Stimulated activated CD4-positive, alpha-beta T cell treated with anti-CD3 and anti-CD28 coated beads, TNF-alpha, amount 100 ng/mL, for 48 hours (primary cell): ENCODE measurements at places on chromosomes 11 and 22.

GRCh38 chr11:2425506-2425905 is 18.8 kb downstream of the TRPM5 start:
- DNase-seq = no peak

GRCh38 chr11:68341557-68342458 is 29.4 kb downstream of the LRP5 start:
- DNase-seq = no peak

DNA sequence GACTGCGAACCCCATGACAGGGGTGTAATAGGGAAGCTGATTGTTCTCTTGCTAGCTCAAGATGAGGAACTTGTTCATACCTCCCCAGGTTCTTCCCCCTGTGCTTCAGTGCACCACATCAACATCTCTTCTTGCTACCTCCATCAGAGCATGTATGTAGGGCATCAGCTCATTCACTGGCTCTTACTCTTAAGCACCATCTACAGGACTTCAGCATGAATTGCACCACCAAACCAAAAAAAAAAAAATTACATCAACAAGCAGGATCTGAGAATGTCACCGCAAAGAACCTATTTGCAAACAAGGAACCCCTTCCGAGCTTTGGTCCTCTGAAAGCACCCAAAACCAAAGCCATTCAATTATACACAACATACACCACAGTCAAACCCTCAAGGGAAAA is 2226.5 kb upstream of the RAG2 start:
- no peak for DNase-seq

DNA sequence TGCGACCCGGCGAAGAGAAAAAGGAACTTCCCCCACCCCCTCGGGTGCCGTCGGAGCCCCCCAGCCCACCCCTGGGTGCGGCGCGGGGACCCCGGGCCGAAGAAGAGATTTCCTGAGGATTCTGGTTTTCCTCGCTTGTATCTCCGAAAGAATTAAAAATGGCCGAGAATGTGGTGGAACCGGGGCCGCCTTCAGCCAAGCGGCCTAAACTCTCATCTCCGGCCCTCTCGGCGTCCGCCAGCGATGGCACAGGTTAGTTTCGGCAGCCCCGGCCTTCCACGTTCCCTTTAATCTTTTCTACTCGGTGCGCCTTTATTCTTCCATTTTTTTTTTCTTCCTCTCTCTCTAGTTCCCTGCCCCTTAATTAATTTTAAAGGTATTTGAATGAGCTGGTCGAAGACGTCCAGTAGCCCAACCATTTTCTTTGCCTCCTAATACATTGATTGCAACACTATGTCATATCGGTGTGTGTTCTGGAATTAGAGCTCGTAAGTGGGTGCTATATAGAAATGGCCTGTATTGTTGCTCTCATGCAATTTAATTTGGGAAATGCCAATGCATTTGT is 537 bp downstream of the EP300 start:
- DNase-seq = no peak

GRCh38 chr22:37234736-37235711 is 9.0 kb downstream of the RAC2 start:
- no peak for DNase-seq

DNA sequence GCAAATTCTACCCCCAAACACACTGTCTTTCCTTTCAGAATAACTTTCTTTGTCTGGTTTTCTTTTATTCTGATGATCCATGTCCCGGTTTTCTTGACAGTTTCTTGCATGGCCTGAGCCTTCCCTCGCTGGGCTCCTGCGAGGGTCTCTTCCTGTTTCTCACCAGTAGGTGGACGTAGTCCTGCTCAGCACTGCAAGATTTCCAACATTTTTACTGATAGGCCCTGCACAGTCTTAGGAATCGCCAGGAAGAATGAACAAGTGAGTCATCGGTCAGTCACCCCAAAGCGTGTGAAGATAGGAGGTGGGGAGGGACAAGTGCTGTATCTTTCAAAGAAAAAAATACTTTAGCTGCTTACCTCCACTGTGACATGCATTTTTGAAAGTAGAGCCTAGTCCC is 16.9 kb upstream of the KIRREL3 start:
- DNase-seq = no peak

DNA sequence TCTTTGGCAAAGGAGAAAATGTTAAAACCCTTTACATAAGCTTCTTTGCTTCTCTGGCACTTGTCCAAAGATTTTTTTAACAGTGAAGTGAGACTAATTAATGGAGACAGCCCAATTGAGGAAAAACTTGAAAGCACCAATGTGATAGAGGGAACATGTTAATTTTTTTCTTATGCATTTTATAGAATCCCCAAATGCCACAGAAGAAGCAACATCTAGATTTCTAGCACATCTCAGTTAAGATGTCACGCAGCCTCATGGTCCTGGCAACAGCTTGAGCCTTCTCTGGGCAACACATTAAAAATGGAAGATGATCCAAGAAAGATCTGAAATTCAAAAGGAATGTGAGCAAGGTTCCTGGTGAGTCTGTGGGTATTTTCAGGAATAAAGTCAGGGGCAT is 48.5 kb downstream of the PACSIN2 start:
- no peak for DNase-seq

- no peak for DNase-seq
Measured at GRCh38 chr11:115148691-115149090, 355.5 kb downstream of the CADM1 start.

DNA sequence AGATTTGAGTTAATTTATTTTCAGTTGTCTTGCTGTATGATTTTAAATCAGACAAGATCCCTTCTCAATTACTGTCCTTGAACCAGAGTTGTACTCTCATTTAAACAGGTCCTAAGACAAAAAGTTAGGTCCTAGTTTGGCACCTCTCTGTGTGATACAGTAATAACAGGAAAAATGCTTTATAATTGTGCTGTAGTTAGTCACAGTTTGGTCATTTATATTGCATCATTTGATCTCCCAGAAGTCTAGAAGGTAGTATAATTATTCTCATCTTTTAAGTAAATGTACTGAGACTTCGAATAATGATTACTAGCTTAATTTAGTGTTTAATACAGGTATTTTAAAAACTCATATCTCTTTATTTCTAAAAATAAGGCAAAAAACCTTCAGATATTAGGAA is 18.1 kb upstream of the LUZP2 start:
- no peak for DNase-seq

GRCh38 chr11:15837901-15838489 is 518.4 kb downstream of the SOX6 start:
- no peak for DNase-seq

- DNase-seq = no peak
Measured at GRCh38 chr11:100823360-100823759, 136.3 kb downstream of the ARHGAP42 start.

- no peak for DNase-seq
Measured at GRCh38 chr22:48181263-48181955, 1419.0 kb downstream of the TBC1D22A start.

DNA sequence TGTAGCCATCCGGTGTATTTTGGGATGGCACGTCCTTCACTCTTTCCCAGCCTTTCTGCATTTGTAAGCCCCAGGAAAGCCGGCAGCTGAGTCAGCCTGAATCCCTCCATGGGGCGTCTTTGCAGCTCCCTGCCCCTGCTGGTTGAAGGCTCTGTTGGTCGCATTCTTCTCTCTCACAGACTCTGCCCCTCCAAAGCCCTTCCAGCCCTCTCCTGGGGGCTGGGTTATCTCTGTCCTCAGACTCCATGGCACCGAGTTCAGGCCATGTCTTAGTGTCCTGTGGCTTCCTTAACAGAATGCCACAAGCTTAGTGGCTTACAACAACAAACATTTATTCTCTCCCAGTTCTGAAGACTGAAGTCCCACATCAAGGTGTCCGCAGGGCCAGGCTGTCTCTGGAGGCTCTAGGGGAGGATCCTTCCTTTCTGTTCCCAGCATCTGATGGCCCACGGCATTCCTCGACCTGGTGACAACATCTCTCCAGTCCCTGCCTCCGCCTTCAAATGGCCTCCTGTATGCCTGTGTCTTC is 62.2 kb downstream of the BCR start:
- no peak for DNase-seq

- no peak for DNase-seq
Measured at GRCh38 chr11:11363674-11364073, 10.6 kb upstream of the CSNK2A3 start.

DNA sequence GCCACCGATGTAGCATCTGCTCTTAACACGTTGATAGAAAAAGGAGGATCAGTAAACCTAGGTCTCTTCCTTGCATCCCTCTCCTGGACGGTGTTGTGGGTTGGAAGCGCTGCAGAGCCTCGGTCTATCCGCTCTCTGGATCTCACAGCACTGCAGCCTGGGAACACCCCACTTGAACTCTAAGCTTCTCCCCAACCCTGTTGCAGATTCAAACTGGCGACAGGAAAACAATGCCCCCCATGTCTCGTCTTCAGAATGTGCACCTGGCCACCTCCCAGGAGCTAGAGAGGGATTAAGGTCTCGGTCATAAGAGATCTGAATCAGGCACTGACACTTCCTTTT is 454 bp downstream of the TMEM218 start:
- no peak for DNase-seq

DNA sequence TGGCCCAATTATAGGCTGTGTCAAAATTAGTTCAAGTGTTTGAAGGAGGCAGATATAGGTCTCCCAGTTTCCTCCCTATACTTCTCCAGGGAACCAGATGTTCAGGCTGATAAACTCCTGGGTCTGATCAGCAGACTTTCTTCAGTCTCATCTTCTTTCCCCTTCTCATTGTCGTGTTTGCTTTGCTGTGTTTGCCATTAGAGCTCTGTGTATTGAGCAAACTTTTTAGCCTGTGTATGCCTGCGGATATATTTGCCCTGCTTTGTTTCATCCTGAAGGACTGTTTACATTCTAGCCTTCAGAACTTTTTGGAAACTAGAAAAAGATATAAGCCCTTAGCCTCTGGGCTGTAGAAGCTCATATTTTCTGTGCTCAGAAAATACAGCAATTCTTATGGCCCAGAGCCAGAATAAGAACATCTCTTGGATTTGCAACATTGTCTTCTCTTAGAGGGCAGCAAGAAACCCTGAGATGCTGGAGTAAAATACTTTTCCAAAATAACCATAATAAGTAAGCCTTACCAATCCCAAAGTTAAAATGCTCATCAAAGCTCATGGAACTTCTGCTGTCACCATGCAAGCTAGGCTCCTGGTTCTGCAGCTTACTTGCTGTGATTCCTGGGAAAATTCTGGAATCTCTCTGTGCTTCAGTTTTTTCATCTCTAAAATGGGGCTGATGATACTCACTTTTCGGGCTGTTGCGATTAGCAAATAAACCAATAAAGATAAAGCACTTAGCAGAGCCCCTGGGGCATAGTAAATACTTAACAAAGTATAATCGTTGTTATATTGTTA is 34.1 kb upstream of the ME3 start:
- no peak for DNase-seq

- no peak for DNase-seq
Measured at GRCh38 chr11:122851366-122851966, 13.2 kb downstream of the CRTAM start.

GRCh38 chr11:117931971-117932370 is 2.8 kb upstream of the TMPRSS13 start:
- no peak for DNase-seq

DNA sequence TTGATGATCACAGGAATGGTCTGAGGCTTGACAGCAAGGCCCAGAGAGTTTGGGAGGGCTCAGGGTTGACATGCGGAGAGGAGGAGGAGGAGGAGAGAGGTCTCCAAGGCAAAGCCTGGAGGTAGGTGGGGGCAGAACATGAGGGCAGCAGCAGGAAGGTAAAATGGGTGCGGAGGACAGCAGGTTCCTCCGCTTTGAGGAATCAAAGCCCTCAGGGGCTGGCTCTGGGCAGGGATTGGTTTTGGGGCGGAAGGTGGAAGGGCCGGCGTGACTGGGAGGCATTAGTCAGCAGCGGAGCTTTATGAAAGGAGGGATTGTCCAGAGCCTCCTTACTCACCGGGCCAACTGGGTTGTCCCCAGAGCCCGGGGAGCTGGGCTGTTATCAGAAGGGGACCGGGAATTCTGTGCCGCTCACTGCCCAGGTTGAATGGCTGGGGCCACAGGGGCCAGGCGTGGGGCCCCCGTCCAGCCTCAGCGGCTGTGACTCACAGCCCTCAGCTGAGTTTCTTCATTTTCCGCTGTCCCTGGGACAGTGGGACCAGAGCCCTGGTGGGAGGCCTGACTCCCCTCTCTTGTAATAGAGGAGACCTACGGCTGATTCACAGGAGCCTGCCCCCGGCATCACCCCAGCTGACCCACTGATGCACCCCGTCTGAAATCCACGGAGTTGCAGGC is 36.2 kb downstream of the LIF start:
- DNase-seq = no peak

- no peak for DNase-seq
Measured at GRCh38 chr11:16335236-16335962, 20.9 kb downstream of the SOX6 start.

DNA sequence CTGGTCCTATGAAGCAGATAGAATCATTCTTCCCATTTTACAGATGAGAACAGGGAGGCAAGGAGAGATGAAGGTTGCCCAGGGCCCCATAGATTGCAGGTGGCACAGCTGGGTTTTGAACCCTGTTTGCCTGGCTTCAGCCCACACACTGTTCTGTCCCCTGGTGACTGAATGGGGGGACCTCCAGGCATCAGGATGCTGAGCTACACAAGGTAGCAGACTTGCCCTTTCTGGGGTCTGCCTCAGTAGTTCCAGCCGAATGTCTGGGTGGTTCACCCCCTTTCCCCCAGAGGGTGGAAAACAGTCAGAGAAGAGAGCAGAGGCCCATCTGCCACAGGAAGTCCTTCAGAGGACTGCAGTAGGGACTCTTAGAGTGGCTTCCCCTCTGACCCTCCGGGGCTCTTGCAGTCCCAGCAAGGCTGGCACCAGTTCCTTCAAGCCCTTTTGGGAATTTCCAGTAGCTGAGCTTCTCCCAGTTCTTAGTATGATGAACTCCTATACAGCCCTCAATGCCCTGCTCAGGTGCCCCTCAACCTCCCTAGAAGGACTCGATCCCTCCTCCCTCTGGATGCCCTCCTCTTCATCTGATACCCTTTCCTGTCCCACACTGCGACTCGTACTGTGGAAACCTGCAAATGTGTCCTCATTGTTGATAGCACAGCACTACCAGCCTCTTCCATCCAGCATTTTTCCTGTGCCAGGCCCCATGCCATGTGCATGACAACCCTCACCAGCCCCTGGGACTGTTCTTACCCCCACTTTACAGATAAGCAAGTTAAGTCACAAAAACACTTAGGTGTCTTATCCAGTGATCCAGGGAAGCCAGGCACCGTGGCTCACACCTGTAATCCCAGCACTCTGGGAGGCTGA is 82.8 kb downstream of the IGLL1 start:
- DNase-seq = no peak

DNA sequence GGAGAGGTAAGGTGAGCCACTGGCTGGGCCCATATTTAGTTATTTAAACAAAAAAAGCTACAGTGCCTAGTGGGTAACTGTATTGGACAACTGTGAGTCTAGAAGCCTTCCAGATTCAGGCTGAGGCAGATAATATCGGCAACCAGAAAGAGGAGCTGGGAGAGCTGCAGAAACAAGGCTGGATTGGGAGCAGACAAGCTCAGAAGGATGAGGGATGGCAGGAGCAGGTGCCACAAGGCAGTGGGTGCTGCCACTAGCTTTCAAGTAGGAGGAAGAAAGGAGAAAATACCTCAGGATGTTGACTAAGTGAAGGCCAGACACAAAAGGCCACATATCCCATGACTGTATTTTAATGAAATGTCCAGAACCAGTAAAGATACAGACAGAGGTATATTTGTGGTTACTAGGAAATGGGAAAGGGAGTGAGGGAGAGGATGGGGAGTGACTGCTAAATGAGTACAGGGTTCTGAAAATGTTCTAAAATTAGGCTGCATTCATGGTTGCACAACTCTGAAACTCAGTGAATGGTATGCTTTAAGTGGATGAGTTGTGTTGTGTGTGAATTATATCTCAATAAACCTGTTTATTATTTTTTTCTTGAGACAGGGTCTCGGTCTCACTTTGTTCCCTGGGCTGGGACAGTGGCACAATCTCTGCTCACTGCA is 11.8 kb upstream of the RAPSN start:
- no peak for DNase-seq

- DNase-seq = no peak
Measured at GRCh38 chr11:7672960-7673723, at the start of gene CYB5R2. Gene CYB5R2 (minus strand): TSS chr11:7673500. CDS start chr11:7672825, 675 bp downstream.
